Smooth muscle cell of bladder (primary cell): ENCODE measurements at places on chromosomes 6 and 20. TPM values are rescaled to one million over a fixed set of nuclear protein-coding genes. Genes with fewer than 3 reads are reported as not detected.

Gene C20orf173
- total RNA-seq: not detected in 2 replicates

Gene ACOT8
- total RNA-seq: 46.2 and 46.5 TPM in 2 replicates

Gene ADISSP
- total RNA-seq: 15.1 and 16.5 TPM in 2 replicates

Gene L3MBTL1
- total RNA-seq: 3.6 and 4.6 TPM in 2 replicates

Gene PACRG
- total RNA-seq: 0.14 TPM in 1 of 2 replicates, not detected in the other

Gene OR2B6
- total RNA-seq: not detected in 2 replicates

Gene TRIM40
- not detected in 2 replicates for total RNA-seq

Gene CST4
- total RNA-seq: 0.43 TPM in 1 of 2 replicates, not detected in the other

Gene ZNF343
- total RNA-seq: 13.5 and 14.3 TPM in 2 replicates

Gene GTSF1L
- total RNA-seq: not detected in 2 replicates

Gene PLA2G7
- total RNA-seq: 0.09 TPM in 1 of 2 replicates, not detected in the other

Gene CLVS2
- total RNA-seq: under 0.01 TPM in 2 replicates

Gene FANCE
- total RNA-seq: 2.8 and 3.7 TPM in 2 replicates

Gene CSE1L
- total RNA-seq: 41.5 and 47.1 TPM in 2 replicates

Gene DNMT3B
- 0.85 and 1.0 TPM in 2 replicates for total RNA-seq

Gene E2F1
- total RNA-seq: 1.00 and 1.5 TPM in 2 replicates

Gene OR2J3
- not detected in 2 replicates for total RNA-seq

Gene TFAP2D
- not detected in 2 replicates for total RNA-seq
